A549 treated with CpdA at 1 μM for 4 hours (cell line): ENCODE measurements at places on chromosomes 7 and 10. TPM values are rescaled to one million over a fixed set of nuclear protein-coding genes. Genes with fewer than 3 reads are reported as not detected.

NSMCE4A gene
- 56.9 to 65.2 TPM (median 62.7 TPM) in 5 replicates for total RNA-seq

RASA4B gene
- total RNA-seq = 0.89 to 2.3 TPM (median 1.5 TPM) in 5 replicates

ATOH7 gene
- 0.17 to 0.48 TPM (median 0.31 TPM) in 5 replicates for total RNA-seq

COL26A1 gene
- 0.35 to 0.45 TPM (median 0.38 TPM) in 5 replicates for total RNA-seq

PAPOLB gene
- not detected in 5 replicates for total RNA-seq

ITIH5 gene
- 0.02 to 0.37 TPM (median 0.08 TPM) in 5 replicates for total RNA-seq

COBL gene
- 4.0 to 4.7 TPM (median 4.5 TPM) in 5 replicates for total RNA-seq

C10orf62 gene
- 0.12 TPM in 1 of 5 replicates, not detected in the others for total RNA-seq

VIM gene
- 1,774 to 2,057 TPM (median 1,913 TPM) in 5 replicates for total RNA-seq

PNLIP gene
- total RNA-seq = not detected in 5 replicates

PDE1C gene
- 4.3 to 6.2 TPM (median 5.6 TPM) in 5 replicates for total RNA-seq

STAMBPL1 gene
- total RNA-seq = 33.9 to 37.1 TPM (median 35.1 TPM) in 5 replicates

CRYGN gene
- total RNA-seq = not detected in 5 replicates

LRRC4 gene
- total RNA-seq = not detected in 5 replicates
